C1 segment of cervical spinal cord (tissue), 14 donors: ENCODE measurements at places on chromosomes 13 and 19.

GRCh38 chr13:78832461-78832860 lies 173.5 kb upstream of the OBI1 start:
- no peak for DNase-seq

DNA sequence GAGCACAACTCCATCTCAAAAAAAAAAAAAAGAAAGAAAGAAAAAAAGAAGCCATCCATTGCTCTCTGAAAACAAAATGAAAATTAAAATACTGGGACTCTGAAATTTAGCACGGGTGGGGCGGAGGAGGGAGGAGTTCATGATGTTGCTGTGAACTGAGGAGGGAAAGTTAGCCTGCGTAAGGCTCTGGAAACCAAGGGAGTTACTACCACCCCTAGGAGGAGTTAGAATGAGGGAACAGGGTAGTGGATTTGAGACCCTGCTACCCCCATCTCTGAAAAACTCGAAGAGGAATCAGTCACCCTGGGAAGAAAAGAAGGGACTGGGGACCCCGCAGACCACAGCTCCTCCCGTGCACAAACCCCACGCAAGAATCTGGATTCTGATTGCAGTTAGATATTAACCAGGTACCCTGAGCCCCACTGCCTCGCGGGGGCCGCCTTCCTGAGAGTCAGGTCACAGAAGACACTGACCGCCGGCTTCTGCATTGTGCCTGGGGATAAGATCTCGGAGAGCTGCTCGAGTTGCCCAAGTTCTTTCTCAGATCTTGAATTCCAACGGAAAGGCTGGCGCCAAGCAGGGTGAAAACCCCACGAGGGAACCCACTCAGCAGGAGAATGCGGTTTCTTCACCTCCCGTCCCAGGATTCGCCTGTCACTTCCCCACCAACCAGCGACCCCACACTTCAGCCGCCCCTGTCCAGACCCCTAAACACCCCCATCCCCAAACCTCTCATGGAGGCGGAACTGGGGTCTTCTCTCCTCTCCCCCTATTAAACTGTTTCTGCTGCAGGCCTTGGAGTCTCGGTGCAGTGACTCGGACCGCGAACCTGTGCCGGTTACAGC lies 870 bp downstream of the ZNF442 start:
- DNase-seq, result peak; percentile 20

GRCh38 chr19:39941151-39941550 lies 6.7 kb upstream of the FCGBP start:
- no peak for DNase-seq

DNA sequence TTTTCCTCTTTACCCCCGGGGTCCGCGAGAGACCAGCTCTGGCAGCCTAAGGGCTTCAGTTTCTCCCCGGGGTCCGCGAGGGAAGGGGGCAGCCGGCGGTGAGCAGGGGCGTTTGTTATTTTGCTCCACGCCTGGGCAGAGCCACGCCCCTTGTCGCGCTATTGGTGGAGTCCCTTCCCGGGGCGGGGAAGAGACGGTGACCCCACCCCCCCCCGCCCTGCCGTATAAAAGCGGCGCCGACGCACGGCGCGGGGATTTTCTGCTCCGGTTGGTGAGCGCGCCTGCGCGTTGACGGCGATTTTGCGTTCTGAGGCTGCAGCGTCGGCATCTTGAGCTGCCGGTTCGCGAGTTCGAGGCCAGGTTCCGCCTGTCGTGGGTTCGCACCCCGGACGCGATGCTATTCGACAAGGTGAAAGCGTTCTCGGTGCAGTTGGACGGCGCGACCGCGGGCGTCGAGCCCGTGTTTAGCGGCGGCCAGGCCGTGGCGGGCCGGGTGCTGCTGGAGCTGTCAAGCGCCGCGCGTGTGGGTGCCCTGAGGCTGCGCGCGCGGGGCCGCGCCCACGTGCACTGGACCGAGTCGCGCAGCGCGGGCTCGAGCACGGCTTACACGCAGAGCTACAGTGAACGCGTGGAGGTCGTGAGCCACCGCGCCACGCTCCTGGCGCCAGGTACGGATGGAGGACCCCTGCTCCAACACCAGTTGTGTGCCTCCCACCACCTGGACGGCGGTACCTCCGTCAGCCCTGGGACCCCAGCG lies at the start of gene ARRDC2:
TSS of gene ARRDC2 (plus strand) at position 254 of the 757 bp plus-strand sequence. CDS start at position 395, 141 bp downstream.
- DNase-seq, result peak; percentile 68

- DNase-seq, result no peak
Observed at GRCh38 chr13:75410207-75410606, 71.8 kb downstream of the TBC1D4 start.

- no peak for DNase-seq
Observed at GRCh38 chr13:30535046-30535445, 69.3 kb upstream of the HMGB1 start.

DNA sequence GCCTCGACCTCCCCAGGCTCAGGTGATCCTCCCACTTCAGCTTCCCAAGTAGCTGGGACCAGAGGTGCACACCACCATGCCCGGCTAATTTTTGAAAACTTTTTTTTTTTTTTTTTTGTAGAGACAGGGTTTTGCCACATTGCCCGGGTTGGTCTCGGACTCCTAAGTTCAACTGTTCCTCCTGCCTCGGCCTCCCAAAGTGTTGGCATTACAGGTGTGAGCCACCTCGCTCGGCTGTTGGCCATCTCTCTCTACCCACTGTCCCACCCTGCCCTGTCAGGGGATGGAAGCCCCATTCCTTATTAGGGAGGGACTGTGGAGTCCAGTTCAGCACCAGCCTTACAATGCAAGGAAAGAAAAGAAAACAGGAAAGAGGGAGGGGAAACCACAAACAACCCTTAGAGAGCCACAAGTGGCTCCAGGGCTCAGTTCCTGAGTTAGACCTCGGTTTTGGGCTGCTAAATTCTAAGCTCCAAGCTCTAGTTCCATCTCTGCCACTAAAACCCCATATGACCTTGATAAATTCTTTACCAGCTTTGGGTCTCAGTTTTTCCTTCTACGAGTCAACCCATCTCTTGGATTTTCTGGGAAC lies 31.7 kb downstream of the ACTL9 start:
- no peak for DNase-seq

- DNase-seq, result no peak
Observed at GRCh38 chr19:5253406-5254110, 87.1 kb downstream of the PTPRS start.

GRCh38 chr13:71513411-71514033 lies 353.5 kb downstream of the DACH1 start:
- no peak for DNase-seq

DNA sequence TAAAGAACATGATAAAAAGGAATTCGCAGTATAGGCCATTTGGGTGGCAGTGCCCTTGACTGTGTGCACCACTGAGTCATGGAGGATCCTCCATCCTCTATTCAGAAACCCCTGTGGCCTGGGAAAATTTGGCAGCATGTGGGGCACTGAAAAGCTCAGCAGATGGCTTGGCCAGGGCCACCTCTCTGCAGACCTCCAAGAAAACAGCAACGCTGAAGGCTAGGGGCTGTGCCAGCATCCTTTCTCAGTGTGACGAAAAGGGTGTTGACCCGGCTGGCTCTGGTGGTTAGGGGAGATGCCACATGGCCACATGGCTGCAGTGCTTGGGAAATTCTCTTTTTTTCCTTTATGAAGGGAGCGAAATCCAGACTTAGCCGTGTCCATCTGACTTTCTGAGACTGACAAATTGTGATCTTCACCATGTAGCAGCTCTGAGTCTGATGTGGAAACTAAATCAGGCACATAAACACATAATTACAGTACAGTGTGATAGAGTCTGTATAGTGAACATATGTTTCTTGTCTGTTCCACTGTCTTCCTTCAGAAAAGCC lies 178.0 kb downstream of the KCTD12 start:
- peak; percentile 95 for DNase-seq

DNA sequence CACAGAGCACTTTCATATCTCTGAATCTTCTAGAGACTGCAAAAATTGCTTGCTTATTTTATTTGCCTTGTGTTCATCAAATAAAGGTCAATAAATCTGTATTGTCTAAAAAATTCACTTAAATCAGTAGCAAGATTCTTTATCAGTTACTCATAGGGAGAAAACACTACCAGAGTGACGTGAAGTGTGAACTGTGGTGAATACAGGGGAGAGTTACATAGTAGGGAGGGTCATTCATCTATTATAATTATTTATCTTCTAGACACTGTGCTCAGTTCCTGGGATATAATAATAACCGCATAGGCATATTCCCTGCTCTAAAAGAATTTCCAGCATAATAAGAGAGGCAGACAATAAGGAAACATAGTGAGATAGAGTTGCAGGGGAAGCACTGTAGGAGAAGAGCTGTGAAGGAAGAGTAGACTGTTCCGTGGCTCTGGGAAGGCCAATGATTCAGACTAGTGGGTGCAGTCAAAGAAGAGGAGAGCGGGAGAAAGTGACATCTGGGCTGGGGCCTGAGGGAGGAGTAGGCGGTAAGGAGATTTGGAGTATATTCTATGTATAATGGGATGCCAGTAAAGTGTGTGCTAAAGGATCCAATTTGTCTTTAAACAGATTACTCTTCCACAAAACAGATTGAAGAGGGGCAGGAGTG lies 84.0 kb upstream of the TDRD3 start:
- no peak for DNase-seq

- DNase-seq, result peak; percentile 81
Observed at GRCh38 chr19:45885556-45886426, at the start of gene IRF2BP1. IRF2BP1 (minus strand) TSS chr19:45886141; CDS start chr19:45885774, 367 bp downstream.
